ENCODE measurements at places on chromosomes 4 and X. TPM values are rescaled to one million over a fixed set of nuclear protein-coding genes. Genes with fewer than 3 reads are reported as not detected.

DNA sequence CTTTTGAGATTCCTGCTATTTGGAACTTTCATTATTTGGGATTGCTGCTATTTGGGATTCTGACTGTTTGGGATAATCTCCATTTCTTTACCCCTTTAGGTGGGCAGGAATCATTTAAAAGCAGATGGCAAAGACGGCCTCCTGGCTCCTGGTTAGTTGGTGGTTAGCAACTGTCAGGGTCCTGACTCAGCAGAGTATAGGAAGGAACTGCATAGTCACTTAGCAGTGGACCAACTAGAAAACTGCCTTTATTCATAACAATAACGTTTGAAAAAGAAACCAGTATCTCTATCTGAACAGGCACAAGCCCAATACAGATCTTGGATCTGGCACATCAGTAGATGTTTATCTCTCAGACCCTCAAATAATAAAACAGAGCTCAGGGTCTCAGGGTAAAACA is 469.7 kb upstream of the FGF16 start:
- DNase-seq = no peak

DNA sequence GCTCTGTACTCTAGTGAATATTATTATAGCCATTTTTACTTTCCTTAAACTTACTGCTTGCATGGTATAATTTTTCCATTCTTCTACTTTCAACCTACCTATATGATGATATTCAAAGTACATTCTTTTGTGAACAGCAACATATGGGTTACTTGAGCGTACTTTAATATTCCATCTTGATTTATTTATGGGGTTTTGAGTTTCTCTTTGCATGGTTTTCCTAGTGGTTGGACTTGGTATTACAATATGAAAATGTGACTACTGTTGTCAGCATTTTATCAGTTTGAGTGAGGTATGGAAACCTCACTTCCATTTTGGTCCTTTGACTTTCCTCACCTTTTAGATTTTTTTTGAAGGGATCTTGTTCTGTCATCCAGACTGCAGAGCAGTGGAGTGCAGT is 35.9 kb downstream of the ADGRG4 start:
- DNase-seq = no peak

DNA sequence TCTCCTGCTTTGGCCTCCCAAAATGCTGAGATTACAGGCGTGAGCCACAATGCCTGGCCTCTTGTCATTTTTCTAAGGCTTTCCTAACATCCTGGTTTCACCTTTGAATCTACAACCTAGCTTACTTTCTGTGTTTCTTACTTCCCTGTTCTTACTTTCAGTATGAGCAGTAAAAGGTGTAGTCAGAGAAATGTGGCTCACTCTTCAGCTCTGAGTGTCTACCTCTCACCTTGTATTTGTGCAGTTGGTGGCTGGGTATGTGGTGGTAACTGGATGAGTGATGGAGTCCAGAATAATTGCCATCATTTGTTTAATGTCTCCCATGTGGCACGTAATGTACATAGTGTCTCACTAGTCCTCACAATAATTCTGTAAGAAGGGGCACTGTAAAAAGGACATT is 19.1 kb upstream of the CXCL11 start:
- no peak for DNase-seq

- no peak for DNase-seq
Observed at GRCh38 chr4:169566021-169566818, 46.2 kb downstream of the NEK1 start.

DGAT2L6 gene
- total RNA-seq = not detected

OPRPN gene
- not detected for total RNA-seq

CXCL9 gene
- not detected for total RNA-seq

All from WTC11 (cell line).